ENCODE measurements at places on chromosomes 6 and 20. TPM values are rescaled to one million over a fixed set of nuclear protein-coding genes. Genes with fewer than 3 reads are reported as not detected.

GRCh38 chr20:45920462-45921336 is 8.7 kb upstream of the PLTP start:
- H3K27ac ChIP-seq: no peak overlapping the region
- H3K4me3 ChIP-seq: no peak overlapping the region
- H3K4me1 ChIP-seq: no peaks in the 10 kb centered on the region
- DNase-seq: no peak

DNA sequence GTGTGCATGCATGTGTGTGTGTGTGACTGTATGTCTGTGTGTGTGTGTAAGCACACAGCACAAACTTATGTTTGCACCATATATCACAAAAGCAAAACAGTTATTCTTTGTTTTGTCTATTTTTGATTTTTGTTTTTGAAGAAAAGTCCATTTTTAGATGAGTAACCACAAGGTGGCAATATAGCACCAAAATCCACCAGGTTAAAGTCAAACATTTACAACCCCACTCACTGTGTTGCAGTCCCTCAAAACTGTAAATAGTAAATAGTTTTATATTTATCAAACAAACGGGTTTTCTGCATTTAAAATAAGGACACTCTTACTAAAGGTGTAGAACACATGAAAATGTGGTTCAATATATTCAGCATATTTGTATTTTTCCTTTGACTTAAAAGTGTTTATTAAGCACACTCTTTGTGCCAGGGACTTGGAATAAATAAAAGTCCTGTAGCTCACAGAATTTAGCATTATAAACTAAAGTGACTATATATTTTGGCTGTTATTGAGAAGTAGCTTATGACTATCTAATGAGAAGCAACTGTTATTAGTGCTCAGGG is 118.5 kb downstream of the GFRAL start:
- H3K4me1 ChIP-seq: no peaks in the 10 kb centered on the region
- no peak overlapping the region for H3K27ac ChIP-seq
- H3K27me3 ChIP-seq: no peaks in the 10 kb centered on the region
- H3K36me3 ChIP-seq: no peaks in the 10 kb centered on the region
- H3K4me3 ChIP-seq: no peak overlapping the region

GRCh38 chr6:120230008-120230407 is 880.4 kb upstream of the MAN1A1 start:
- H3K4me3 ChIP-seq: no peak overlapping the region
- H3K27ac ChIP-seq: no peak overlapping the region
- no peak for DNase-seq
- no peaks in the 10 kb centered on the region for H3K36me3 ChIP-seq

PRICKLE4 gene
- not detected for polyA plus RNA-seq

- no peak for DNase-seq
- peaks cover 2% of the 10 kb centered on the region for H3K27me3 ChIP-seq
- peaks cover 11% of the 10 kb centered on the region for H3K4me1 ChIP-seq
- no peaks in the 10 kb centered on the region for H3K36me3 ChIP-seq
- no peak overlapping the region for H3K4me3 ChIP-seq
- H3K27ac ChIP-seq: no peak overlapping the region
Measured at GRCh38 chr20:39049148-39049547, 87.0 kb downstream of the DHX35 start.

- H3K27ac ChIP-seq: no peak overlapping the region
- no peaks in the 10 kb centered on the region for H3K4me1 ChIP-seq
- no peaks in the 10 kb centered on the region for H3K36me3 ChIP-seq
- DNase-seq: no peak
- no peaks in the 10 kb centered on the region for H3K27me3 ChIP-seq
- no peak overlapping the region for H3K4me3 ChIP-seq
Measured at GRCh38 chr6:4314201-4314707, 178.9 kb upstream of the ECI2 start.

GRCh38 chr6:52361414-52361944 is 472 bp upstream of the PAQR8 start:
- H3K4me1 ChIP-seq: peaks cover 36% of the 10 kb centered on the region
- H3K27ac ChIP-seq: peak overlapping the region; percentile 83
- peak overlapping the region; percentile 76 for H3K4me3 ChIP-seq
- H3K36me3 ChIP-seq: no peaks in the 10 kb centered on the region
- DNase-seq: no peak
- H3K27me3 ChIP-seq: no peaks in the 10 kb centered on the region

GRCh38 chr20:23159256-23159946 is 73.3 kb upstream of the CD93 start:
- H3K4me3 ChIP-seq: no peak overlapping the region
- H3K27me3 ChIP-seq: no peaks in the 10 kb centered on the region

DNA sequence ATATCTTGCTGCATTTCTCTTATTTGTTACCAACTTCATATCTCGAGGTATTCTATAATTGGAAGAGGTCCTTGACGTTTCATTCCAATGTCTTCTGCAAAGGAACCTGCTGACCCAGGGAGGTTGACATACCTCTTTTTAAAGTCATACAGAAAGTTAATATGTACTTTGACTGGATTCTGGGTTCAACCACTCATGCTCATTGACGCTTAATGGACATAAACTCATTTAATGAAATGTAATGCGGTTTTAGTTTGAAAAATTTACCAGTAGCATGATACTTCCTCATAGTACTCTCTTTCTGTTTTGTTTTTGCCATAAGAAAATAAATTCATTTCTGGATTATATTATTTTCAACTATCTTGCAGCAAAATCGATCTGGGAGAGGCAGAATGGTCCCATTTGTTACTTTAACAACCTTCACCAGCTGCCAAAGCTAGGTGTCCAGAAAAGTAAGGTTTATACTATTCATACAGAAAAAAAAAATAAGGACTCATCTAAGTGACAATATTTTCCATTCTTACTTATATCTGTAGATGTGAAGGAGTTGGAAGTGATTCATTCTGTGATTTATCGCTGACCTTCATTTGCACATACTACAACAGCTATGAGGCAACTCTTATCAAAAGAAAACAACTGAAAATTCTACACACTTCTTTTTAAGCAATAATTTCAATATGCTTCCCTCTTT is 101.6 kb downstream of the ATXN1 start:
- H3K4me3 ChIP-seq: peak overlapping the region; percentile 81
- no peaks in the 10 kb centered on the region for H3K27me3 ChIP-seq
- peak overlapping the region; percentile 64 for H3K27ac ChIP-seq
- H3K36me3 ChIP-seq: no peaks in the 10 kb centered on the region

DNA sequence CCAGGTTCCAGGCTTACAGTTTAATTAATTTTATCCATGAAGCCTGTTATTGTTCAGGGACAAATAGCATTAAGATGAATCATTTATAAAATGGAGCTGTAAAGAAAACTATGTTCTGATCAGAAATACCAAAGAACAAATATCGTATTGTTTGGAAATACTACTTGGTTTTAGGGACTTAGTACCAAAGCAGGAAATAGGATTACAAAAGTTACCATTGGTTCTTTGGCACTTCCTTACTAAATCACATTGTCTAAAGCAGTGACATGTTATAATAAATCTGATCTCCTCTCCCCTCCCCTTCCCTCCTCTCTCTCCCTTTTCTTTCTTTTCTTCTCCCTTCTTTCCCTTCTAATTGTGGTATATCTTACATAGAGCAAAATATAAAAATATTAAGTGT is 29.6 kb downstream of the CRYBG1 start:
- no peak for DNase-seq
- peaks cover 16% of the 10 kb centered on the region for H3K27me3 ChIP-seq
- no peaks in the 10 kb centered on the region for H3K36me3 ChIP-seq
- H3K4me1 ChIP-seq: no peaks in the 10 kb centered on the region
- H3K4me3 ChIP-seq: no peak overlapping the region
- no peak overlapping the region for H3K27ac ChIP-seq

GRCh38 chr6:1416191-1416760 is 26.9 kb downstream of the FOXF2 start:
- H3K4me1 ChIP-seq: no peaks in the 10 kb centered on the region
- DNase-seq: no peak
- H3K27me3 ChIP-seq: no peaks in the 10 kb centered on the region
- H3K36me3 ChIP-seq: no peaks in the 10 kb centered on the region

ANKS1A gene
- 1.5 TPM for polyA plus RNA-seq

TINAG gene
- polyA plus RNA-seq: not detected

HRH3 gene
- not detected for polyA plus RNA-seq

- no peaks in the 10 kb centered on the region for H3K4me1 ChIP-seq
- no peak overlapping the region for H3K27ac ChIP-seq
- no peak overlapping the region for H3K4me3 ChIP-seq
- H3K36me3 ChIP-seq: peaks cover 2% of the 10 kb centered on the region
Measured at GRCh38 chr6:135481783-135482369, 15.7 kb downstream of the AHI1 start.

DNA sequence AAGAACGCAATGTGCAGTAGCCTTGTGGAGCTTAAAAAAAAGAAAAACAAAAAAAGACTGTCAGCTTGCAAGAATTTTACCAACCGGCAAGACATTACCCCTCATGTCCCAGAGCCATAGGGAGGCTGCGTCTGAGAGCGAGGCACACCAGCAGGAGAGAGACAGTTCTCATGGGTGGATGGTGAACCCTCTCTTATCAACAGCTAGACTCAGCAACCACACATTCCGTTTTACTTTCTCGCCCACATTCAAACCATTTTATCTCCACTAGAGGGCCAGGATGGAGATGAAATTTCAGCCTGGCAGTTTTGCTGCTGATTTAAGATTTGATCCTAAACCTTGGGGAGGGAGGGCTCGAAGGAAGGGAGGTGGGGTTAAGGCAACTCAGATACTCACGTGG is 247.0 kb downstream of the ATXN1 start:
- peak; percentile 36 for DNase-seq
- peak overlapping the region; percentile 17 for H3K27ac ChIP-seq
- no peak overlapping the region for H3K4me3 ChIP-seq

DNA sequence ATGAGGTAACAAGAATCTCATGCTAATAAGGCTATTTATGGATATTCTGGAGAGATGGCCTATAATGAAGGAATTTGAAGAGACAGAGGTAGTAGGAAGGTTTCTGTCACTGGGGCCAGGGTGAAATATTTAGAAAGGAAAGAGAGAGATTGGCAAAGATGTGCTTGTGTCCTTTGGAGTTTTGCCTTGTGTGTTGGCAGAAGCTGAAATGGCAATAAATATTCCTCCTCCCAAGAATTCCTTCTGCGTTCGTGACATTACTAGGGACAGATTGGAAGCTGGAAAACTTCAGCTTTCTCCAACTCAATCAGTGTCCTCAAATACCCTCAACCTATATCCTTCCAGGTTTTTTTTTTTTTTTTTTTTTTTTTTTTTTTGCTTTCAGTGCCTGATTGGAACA is 6.3 kb downstream of the SAMD5 start:
- no peak overlapping the region for H3K27ac ChIP-seq
- H3K4me1 ChIP-seq: no peaks in the 10 kb centered on the region
- peaks cover 7% of the 10 kb centered on the region for H3K27me3 ChIP-seq
- no peaks in the 10 kb centered on the region for H3K36me3 ChIP-seq
- no peak overlapping the region for H3K4me3 ChIP-seq
- no peak for DNase-seq

- DNase-seq: no peak
- peaks cover 7% of the 10 kb centered on the region for H3K36me3 ChIP-seq
- peak overlapping the region; percentile 26 for H3K4me3 ChIP-seq
- H3K27ac ChIP-seq: peak overlapping the region; percentile 31
Measured at GRCh38 chr6:30322527-30323501, 3.9 kb upstream of the TRIM39 start.

DNA sequence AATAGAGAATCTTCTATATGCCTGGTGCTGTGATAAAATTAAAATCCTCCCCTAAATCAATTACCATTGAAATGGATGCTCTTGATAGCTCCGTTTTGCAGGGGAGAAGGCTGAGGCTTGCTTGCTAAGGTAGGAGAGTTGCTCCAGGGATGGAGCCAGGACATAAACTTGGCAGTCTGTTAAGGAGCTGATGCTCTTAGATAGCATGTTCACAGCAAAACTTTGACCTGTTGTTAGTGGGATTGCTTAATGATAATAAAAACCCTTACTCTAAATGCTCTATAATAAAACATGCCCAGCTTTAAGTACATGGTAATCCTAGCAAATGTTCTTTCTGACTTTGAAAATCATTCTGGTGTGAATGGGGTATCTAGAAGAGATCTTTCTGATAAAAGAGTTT is 228.4 kb upstream of the JAG1 start:
- no peaks in the 10 kb centered on the region for H3K36me3 ChIP-seq
- H3K4me1 ChIP-seq: no peaks in the 10 kb centered on the region
- no peaks in the 10 kb centered on the region for H3K27me3 ChIP-seq
- no peak for DNase-seq

ZSCAN23 gene
- polyA plus RNA-seq: not detected

DNA sequence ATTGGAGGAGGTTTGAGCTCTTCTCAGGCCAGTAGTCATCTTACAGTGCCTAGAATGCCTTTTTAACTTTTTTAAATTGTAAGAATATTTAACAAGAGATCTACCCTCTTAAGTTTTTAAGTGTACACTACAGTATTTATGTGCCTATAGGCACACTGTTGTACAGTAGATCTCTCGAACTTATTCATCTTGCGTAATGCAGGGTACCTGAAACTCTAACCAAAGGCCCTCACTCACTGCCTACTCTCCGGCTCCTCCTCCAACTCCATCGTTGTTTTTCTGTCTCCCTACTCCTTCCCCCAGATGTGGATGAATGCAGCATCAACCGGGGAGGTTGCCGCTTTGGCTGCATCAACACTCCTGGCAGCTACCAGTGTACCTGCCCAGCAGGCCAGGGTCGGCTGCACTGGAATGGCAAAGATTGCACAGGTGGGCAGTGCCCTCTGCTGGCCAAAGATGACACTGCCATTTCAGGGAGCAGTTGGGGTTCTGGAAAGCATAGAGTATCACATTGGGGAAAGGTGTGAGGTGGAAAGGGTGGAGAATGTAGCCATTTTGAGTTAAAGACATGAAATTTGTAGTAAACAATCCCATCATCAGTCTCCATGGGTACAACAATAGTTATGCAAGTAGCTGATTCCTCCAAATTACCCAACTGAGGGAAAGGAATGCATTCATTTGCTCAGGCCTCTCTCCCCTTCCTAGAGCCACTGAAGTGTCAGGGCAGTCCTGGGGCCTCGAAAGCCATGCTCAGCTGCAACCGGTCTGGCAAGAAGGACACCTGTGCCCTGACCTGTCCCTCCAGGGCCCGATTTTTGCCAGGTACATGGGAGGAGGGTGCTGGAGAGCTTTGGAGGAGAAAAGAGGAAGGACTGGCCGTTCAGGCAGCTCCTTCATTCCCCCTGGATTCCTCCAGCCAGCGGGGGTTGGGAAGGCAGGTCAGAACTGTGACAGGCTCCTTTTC is 18.4 kb upstream of the ZNF76 start:
- H3K36me3 ChIP-seq: no peaks in the 10 kb centered on the region
- H3K27me3 ChIP-seq: no peaks in the 10 kb centered on the region
- H3K4me1 ChIP-seq: no peaks in the 10 kb centered on the region

DNA sequence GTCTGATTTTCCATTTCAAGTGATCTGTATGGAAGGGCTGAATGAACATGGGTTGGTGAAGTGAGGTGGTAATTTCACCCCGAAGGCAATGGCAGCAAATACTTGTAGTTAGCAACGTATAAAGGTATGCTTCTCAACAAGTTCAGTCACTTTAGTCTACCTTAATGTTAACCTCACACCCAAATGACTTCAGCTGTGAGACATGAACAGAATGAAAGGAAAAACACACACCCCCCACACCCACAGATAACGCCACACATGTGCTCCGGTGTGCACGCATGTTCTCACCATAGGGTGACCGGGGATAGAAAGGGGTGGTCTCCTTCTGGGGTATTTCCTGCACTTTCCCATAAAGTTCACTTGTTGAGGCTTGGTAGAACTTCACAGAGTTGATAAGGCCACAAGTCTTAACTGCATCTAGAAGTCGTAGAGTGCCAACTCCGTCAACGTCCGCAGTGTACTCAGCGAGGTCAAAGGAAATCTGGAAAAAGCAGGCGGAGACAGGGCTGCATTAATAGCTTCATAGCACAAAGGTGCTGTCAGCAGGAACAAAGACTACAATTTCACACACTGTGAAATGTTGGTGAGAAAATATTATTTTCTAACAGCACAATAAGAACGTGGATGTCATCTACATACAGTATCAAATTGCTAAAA is 284.8 kb downstream of the GMDS start:
- H3K27me3 ChIP-seq: no peaks in the 10 kb centered on the region
- no peaks in the 10 kb centered on the region for H3K4me1 ChIP-seq
- H3K4me3 ChIP-seq: no peak overlapping the region
- H3K36me3 ChIP-seq: no peaks in the 10 kb centered on the region

TRAPPC3L gene
- polyA plus RNA-seq: not detected
